ENCODE measurements at places on chromosomes 7 and 10.

GRCh38 chr7:2930310-2931033 is 86.4 kb upstream of the GNA12 start:
- DNase-seq, result no peak

DNA sequence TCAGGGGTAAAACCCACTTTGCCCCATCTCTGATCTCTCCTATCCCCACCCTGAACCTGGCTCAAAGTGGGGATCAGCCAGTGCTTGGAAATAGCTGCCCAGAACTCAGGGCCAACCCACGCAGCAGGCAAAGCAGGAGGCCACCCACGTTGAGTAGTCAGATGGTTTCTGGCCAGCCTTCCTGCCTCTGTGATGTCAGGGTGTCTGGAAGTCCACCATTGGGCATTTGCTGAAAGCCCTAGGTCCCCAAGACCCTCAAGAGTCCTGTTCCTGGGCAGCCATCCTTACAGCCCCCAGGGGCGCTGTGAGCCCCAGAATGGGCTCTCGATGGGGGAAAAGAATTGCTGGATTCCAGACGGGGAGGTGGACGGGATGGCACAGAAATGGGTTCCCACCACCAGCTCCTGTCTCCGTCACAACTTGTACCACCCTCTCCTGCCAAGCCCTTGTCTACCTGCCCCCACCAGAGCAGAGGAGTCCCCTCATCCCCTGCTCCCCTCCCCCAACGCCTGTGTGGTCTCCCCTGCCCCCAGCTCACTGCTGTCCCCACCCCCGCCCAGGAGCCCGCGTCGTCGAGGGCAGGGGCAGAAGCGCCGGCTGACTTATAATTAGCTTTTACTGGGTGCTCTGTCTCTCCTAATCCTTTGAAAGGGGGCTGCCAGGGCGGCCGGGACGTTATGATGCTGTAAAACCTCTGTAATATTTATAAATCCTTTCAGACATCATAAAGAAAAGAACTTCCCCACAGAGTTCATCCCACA is 3.9 kb downstream of the MYL10 start:
- DNase-seq, result no peak

- no peak for DNase-seq
Measured at GRCh38 chr7:92331508-92331907, 85.7 kb downstream of the ANKIB1 start.

GRCh38 chr10:101768791-101769170 is 7.1 kb downstream of the FGF8 start:
- no peak for DNase-seq

DNA sequence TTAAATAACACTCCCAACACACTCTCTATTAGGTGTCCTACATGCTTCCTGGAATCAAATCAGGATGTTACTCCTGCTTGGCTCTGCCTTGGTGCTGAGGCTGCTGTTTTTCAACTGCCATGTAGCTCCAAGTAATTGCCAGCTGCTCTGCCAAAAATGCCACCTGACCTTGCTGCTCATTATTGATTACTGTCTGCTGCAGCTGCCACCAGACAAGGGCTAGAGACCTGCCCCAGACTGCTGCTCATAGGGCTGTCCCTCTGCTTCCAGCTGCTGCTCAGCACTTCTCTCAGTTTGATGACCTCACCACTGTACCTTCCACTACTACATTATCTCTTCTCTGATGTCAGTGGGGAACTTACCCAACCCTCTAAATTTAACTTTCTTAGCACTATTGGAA is 102.5 kb downstream of the PCLO start:
- no peak for DNase-seq

DNA sequence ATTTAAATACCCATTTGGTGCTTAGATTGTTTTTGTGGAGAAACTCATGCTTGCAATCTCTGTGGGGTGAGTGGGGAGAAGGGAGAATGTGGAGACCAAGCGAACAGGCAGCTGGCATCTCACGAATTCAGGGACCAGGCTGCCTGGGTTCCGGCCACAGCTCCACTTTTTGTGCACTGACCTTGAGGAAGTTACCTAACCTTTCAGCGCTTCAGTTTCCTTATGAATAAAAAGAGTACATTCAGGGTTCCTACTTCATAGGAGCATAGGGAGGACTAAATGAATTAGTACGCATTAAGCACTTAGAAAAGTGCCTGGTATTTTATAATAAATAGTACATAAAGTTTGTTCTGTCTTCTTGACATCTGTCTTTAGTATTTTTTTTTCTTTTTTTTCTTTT is 72.5 kb downstream of the PRTFDC1 start:
- no peak for DNase-seq

DNA sequence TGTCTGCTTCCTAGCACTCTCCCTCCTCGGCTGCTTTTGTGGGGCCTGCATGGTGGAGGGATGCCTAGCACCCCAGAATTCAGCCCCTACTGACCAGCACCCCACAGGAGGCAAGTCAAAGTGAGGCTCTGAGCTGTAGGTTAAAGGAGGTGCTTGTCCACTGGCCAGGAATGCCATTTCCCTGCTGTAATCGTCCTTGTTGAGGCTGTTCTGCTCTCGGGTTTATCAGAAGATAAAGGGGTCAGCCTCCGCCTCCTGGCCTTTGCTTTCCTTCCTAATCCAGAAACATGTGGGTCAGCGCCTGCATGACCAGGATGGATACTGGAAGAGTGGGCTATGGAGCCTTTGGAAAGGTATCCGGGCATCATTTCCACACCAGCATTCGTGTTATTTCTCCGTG is 98.9 kb downstream of the MKI67 start:
- no peak for DNase-seq

- no peak for DNase-seq
Measured at GRCh38 chr10:127740596-127740995, 3.6 kb downstream of the FOXI2 start.

DNA sequence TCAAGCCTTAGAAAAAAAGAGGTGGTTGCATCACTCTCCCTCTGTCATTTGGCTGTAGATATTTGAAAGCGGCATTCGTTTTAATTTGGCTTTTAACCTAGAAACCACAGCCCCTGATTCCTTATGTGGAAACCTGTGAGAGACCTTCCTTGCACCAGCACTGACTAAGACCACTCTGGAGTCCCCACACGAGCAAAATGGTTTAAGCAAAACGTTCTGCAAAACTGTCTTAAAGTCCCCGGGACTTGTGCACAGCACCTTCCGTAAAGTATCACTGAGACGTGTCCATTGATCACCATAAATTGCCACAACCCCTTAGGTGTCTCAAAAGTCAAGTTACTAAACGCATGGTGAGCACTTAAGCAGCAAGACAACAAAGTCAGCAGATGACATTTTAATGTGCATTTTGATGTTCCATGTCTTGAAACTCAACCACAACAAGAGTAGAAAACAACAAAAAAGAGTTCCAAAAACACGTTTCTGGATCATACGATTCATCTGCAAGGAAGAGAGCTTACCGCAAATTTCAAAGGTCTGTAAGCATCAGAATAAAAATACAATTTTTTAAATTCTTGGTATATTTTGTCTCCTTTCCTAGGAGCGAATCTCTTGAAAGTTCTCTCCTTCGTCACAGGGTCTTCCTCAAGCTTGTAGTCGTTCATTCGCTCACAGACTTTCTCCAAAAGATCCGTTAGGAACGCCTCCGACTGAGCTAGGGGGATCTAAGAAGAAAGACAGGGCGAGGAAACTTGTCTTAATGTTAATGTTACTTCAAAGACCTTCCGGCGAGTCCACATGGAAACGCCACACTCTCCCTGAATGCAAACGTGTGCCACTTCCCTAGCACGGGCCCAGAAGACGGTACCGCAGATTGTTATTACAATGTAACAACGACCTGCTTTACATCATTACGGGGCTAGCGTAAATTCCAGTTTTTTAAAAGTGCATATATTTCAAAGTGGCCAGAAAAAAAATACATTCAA is 37.7 kb downstream of the CNPY1 start:
- DNase-seq, result no peak

GRCh38 chr10:28985137-28985885 is 303.6 kb upstream of the LYZL1 start:
- DNase-seq, result no peak
